Urinary bladder (tissue), 4 donors: ENCODE measurements at places on chromosomes 5 and 9. TPM values are rescaled to one million over a fixed set of nuclear protein-coding genes. Genes with fewer than 3 reads are reported as not detected.

- no peak for DNase-seq
Observed at GRCh38 chr5:86971034-86971571, 296.6 kb upstream of the RASA1 start.

GRCh38 chr9:116653348-116654058 is 33.6 kb upstream of the TRIM32 start:
- no peak for DNase-seq

DNA sequence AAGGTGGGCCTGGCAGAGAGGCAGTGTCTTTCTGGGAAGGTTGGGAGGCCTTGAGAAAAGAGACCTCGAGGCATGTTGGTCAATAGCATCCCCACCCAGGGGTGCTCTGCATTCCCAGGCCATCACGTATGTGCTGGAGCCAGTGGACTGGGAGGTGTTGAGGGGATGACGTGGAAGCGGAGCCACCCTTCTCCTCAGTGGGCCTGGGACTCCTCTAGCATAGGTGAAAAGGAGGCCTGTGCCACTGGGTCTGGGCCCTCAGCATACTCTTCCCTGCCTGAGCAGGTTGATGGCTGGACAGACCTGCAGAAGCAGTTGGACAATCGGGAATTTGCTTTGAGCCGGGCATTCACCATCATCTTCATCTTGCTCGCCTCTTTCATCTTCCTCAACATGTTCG is 25.5 kb downstream of the PITX1 start:
- no peak for DNase-seq

CDKN2A gene
- 0.85 TPM for total RNA-seq

PCDHGA7 gene
- total RNA-seq: 6.9 TPM

PTGS1 gene
- total RNA-seq: 98.8 TPM
